ENCODE measurements at places on chromosomes 1 and 21. TPM values are rescaled to one million over a fixed set of nuclear protein-coding genes. Genes with fewer than 3 reads are reported as not detected.

PSRC1 gene
- total RNA-seq: 7.8 TPM

NPPB gene
- total RNA-seq: not detected

C1orf210 gene
- not detected for total RNA-seq

- H3K27ac ChIP-seq: no peak overlapping the region
- DNase-seq: no peak
- H3K36me3 ChIP-seq: no peaks in the 10 kb centered on the region
- no peaks in the 10 kb centered on the region for H3K27me3 ChIP-seq
- no peaks in the 10 kb centered on the region for H3K4me1 ChIP-seq
These were observed 66.2 kb downstream of the ALPL start for GRCh38 chr1:21575351-21575942.

DNA sequence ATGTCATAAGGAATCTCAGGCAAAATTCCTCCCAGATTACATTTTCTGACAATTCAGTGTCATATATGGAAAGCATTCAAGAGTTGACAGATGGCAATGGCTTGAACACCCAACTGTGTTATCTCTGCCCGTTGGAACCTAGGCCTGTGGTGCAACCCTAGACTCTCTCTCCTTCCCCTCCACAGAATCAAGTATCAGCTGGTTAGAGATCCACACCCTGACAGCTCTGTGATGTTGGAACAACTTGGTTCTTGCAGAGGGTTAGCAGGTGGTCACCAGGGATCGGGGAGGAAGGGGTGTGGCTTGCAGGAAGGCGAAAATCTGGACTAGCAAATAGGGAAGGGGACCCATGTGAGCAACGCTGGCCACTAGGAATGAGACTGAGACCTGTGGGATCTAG lies 26.3 kb downstream of the PCSK9 start:
- H3K4me1 ChIP-seq: peaks cover 7% of the 10 kb centered on the region
- H3K27me3 ChIP-seq: no peaks in the 10 kb centered on the region
- DNase-seq: no peak
- H3K27ac ChIP-seq: no peak overlapping the region
- no peak overlapping the region for H3K4me3 ChIP-seq
- peaks cover 37% of the 10 kb centered on the region for H3K36me3 ChIP-seq

- no peak for DNase-seq
- H3K4me1 ChIP-seq: peaks cover 42% of the 10 kb centered on the region
- H3K27ac ChIP-seq: no peak overlapping the region
- H3K27me3 ChIP-seq: peaks cover 2% of the 10 kb centered on the region
- H3K36me3 ChIP-seq: peaks cover 54% of the 10 kb centered on the region
- H3K4me3 ChIP-seq: no peak overlapping the region
These were observed 87.2 kb downstream of the TGFBR3 start for GRCh38 chr1:91798740-91799139.

- H3K4me1 ChIP-seq: no peaks in the 10 kb centered on the region
- no peak overlapping the region for H3K4me3 ChIP-seq
- H3K27me3 ChIP-seq: peaks cover 3% of the 10 kb centered on the region
- no peaks in the 10 kb centered on the region for H3K36me3 ChIP-seq
- H3K27ac ChIP-seq: no peak overlapping the region
These were observed 147.5 kb downstream of the CACNA1E start for GRCh38 chr1:181630838-181631237.

GRCh38 chr1:54309631-54310366 lies 96.4 kb downstream of the SSBP3 start:
- H3K4me3 ChIP-seq: no peak overlapping the region
- H3K4me1 ChIP-seq: peaks cover 36% of the 10 kb centered on the region
- H3K36me3 ChIP-seq: peaks cover 5% of the 10 kb centered on the region

DNA sequence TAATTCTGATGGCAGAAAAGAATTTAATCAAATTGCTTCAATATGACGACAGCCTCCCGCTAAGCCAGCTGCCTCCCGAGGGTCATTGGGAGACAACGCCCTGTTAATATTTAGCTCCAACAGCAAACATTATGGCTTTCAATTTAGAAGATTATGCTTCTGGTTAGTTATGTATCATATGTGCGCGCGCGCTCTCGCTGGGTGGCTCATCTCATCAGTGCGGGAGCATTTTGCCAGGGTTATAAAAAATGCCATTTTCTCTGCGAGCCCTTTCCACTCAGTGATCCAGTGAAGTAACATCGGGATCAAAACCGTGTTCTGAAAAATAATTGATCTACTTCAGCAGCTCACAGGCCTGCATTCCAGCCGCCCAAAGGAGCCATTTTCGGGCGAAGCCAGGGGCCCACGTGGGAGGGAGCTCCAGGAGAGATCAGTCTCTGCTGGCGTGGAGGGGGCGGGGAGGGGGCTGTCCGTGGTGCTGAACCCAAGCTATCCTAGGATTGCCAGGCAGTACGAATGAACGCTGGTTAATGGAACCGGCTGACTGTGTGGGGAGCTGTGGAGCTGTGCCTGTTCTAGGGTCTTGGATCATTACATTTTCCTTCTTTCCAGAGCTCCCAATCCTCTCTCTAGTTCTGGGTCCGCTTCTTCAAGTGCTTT lies 219.1 kb upstream of the ZC3H12A start:
- H3K4me1 ChIP-seq: no peaks in the 10 kb centered on the region
- DNase-seq: no peak
- no peak overlapping the region for H3K4me3 ChIP-seq
- H3K36me3 ChIP-seq: no peaks in the 10 kb centered on the region
- H3K27ac ChIP-seq: no peak overlapping the region

DNA sequence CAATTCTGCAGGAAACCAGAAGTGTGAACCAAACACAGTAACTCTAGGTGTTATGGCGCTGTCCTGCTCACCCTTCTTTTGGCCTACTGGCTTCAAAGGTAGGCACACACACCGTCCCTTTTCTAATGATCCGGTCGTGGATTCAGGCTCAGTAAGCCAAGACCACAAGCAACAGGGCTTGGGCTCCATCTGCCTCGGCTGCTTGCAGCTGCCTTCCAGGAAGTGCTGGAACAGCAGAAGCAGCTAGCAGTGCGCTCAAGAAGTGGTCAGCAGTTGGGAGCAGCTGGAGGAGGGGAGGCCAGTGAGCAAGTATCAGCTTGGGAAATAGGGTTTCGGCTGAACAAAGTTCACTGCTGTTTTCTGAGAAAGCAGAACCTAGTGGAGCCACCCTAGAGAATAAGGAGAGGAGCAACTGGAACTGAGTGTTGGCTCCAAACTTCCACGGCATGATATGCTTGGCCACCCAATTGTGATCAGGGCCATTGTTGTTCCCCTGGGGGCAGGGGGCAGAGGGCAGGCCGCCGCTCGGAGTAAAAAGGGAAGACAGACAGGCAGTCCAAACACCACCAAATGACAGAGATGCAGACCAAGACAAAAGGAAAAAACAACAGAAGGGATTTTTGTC lies 173.4 kb downstream of the TOMM20 start:
- H3K4me1 ChIP-seq: peaks cover 57% of the 10 kb centered on the region
- H3K4me3 ChIP-seq: no peak overlapping the region
- H3K27me3 ChIP-seq: no peaks in the 10 kb centered on the region
- peaks cover 5% of the 10 kb centered on the region for H3K36me3 ChIP-seq
- H3K27ac ChIP-seq: peak overlapping the region; percentile 92
- DNase-seq: no peak

GRCh38 chr1:200473698-200474371 lies 64.0 kb upstream of the ZNF281 start:
- no peak overlapping the region for H3K4me3 ChIP-seq
- no peaks in the 10 kb centered on the region for H3K36me3 ChIP-seq

DNA sequence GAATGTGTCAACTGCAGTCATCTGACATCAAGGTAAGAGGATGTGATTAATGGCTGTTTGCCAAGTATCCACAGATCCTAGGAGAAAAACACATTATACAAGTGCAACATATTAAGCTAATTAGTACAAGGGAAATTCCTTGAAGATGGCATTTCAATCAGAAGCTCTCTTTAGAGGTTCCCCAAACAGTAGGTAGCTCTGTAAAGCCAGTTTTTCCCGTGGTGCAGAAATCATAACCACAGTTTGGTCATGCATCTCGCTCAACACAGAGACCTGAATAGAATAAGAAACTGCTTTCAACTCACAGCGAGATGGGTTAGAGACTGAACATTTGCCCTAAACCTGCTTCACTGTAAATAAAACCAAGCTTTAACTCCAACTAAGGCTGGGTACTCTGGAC lies 230.5 kb upstream of the CAMK1G start:
- peaks cover 3% of the 10 kb centered on the region for H3K27me3 ChIP-seq
- H3K36me3 ChIP-seq: no peaks in the 10 kb centered on the region
- H3K4me3 ChIP-seq: no peak overlapping the region

GRCh38 chr1:184388319-184388889 lies 1.6 kb downstream of the C1orf21 start:
- peaks cover 70% of the 10 kb centered on the region for H3K27me3 ChIP-seq
- peak overlapping the region; percentile 70 for H3K27ac ChIP-seq
- H3K4me1 ChIP-seq: peaks cover 22% of the 10 kb centered on the region
- DNase-seq: no peak
- peak overlapping the region; percentile 87 for H3K4me3 ChIP-seq

DNA sequence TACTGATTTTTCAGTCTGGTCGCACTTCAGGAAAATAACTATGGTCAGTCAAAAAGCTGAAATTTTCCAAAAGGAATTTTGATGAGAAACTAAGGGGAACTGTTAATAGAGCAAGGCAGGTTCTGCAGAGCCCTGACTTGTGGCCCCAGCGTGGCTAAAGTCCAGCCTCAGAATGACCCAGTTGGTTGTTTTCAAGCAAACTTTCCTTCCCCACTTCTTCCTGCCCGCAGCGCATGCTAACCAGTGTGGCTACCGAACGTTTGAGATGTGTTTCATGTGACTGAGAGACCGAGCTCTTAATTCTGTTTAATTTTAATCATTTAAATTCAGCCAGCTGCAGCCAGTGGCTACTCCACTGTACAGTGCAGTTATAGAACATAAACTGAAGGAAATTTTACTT lies 6.2 kb upstream of the IL10RB start:
- H3K4me3 ChIP-seq: no peak overlapping the region
- peaks cover 79% of the 10 kb centered on the region for H3K36me3 ChIP-seq
- H3K27me3 ChIP-seq: no peaks in the 10 kb centered on the region
- peaks cover 42% of the 10 kb centered on the region for H3K4me1 ChIP-seq
- H3K27ac ChIP-seq: no peak overlapping the region

DNA sequence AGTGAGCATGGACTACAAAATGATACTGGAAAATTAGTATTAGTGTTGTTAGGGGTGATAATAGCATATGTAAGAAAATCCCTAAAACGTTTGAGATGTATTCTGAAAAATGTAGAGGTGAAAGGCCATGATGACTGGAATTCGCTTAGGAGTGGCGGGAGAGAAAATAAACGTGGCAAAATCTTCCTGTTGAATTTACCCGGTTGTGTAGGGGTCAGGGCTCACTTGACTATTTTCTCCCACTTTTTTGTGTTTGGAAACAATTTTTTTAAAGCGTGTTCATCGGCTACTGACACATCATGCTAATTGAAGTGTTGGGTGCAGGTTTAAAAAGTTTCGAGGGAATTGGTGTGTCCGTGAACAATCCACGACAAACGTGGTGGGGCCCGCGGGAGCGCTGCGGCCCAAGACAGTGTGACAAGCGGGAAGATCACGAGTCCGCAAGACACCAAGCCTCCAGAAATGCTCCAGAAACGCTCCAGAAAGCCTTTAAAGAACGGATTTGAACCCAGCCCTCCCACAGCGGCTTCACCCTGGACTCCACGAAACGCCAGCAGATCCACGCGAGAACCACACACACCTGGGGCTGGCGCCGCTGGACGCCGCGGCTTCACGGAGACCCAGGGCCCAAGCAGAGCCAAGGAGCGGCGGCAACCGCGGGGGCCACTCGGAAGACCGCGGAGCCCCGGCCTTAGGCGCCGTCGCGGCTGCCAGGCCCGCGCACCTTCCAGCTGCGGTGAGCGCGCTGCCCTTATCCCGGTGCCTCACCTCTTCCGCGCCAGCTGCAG lies 573 bp downstream of the PSMG1 start:
- peak overlapping the region; percentile 98 for H3K27ac ChIP-seq
- no peaks in the 10 kb centered on the region for H3K27me3 ChIP-seq
- DNase-seq: peak; percentile 16
- peaks cover 38% of the 10 kb centered on the region for H3K36me3 ChIP-seq

GRCh38 chr21:41564871-41565274 lies 56.9 kb upstream of the TMPRSS2 start:
- no peaks in the 10 kb centered on the region for H3K36me3 ChIP-seq
- H3K4me1 ChIP-seq: peaks cover 3% of the 10 kb centered on the region
- no peak overlapping the region for H3K27ac ChIP-seq
- DNase-seq: no peak

DNA sequence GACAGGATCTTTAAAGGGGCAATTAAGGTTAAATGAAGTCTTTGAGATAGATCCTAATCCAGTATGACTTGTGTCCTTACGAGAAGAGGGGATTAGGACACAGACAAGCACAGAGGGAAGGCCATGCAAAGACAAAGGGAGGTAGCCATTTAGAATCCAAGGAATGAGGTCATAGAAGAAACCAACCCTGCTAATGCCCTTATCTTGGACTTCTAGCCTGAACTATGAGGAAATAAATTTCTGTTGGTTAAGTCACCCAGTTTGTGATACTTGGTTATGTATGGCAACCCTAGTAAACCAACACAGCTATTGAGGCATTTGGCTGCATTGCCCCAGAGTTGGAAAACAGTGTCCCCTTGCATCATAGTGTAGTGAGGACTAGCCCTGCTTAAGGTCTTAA lies 121.3 kb downstream of the MAST2 start:
- no peak for DNase-seq
- no peak overlapping the region for H3K4me3 ChIP-seq
- no peak overlapping the region for H3K27ac ChIP-seq

DNA sequence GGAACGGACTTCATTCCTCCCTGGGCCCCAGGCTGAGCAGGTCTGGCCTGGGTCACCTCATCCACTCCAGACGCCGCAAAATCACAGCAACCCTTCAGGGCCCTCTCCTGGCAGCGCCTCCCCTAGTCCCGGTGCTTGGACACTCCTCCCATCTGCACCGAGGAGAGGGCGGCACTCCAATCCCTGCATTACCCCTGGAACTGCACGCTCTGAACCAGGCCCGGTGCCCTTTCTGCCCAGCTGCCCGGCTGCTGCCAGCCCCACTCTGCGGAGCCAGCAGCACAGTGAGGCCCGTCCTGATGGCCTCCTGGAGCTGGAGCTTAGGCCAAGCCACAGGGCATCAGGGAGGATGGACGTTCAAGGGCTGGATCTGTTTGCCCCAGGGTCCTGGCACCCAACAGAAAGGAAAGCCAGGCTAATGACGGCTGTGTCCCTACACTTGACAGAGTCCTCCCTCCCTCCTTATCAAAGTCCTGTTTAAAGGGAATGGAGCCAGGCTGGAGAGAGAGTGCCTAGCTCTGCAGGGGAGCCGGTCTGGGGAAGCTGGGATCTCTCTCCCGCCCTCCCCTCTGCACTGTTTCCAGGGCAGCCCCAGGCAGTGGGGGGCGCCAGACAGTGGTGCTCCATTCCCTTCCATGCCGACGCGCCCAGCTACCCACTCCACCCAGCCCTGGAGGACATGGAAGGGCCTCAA lies 12.7 kb downstream of the COL6A2 start:
- no peaks in the 10 kb centered on the region for H3K36me3 ChIP-seq
- H3K27ac ChIP-seq: no peak overlapping the region
- H3K27me3 ChIP-seq: peaks cover 2% of the 10 kb centered on the region
- H3K4me3 ChIP-seq: no peak overlapping the region

GRCh38 chr1:2163205-2163604 lies 31.4 kb downstream of the FAAP20 start:
- H3K27ac ChIP-seq: no peak overlapping the region
- no peaks in the 10 kb centered on the region for H3K36me3 ChIP-seq
- no peak overlapping the region for H3K4me3 ChIP-seq
- no peak for DNase-seq
